Stimulated activated CD8-positive, alpha-beta memory T cell treated with anti-CD3 and anti-CD28 coated beads, Interleukin-7, amount 100 ng/mL, for 4 hours (primary cell): ENCODE measurements at places on chromosomes 16 and 17.

GRCh38 chr17:79950751-79951150 is 84.9 kb downstream of the TBC1D16 start:
- no peak for DNase-seq

- no peak for DNase-seq
These were observed 39.9 kb downstream of the CDH1 start for GRCh38 chr16:68776821-68777485.

- peak; percentile 70 for DNase-seq
These were observed at the start of gene NQO1 for GRCh38 chr16:69726313-69727060. Gene NQO1, minus strand, starts transcription at chr16:69726560. Its CDS starts 121 bp downstream, at chr16:69726439.

GRCh38 chr16:54454616-54455015 is 168.0 kb upstream of the IRX3 start:
- no peak for DNase-seq

GRCh38 chr17:76953066-76953465 is 84.9 kb downstream of the MGAT5B start:
- no peak for DNase-seq

GRCh38 chr16:27413956-27414355 is 12.0 kb downstream of the IL21R start:
- no peak for DNase-seq
